ENCODE measurements at places on chromosomes 11 and 22.

DNA sequence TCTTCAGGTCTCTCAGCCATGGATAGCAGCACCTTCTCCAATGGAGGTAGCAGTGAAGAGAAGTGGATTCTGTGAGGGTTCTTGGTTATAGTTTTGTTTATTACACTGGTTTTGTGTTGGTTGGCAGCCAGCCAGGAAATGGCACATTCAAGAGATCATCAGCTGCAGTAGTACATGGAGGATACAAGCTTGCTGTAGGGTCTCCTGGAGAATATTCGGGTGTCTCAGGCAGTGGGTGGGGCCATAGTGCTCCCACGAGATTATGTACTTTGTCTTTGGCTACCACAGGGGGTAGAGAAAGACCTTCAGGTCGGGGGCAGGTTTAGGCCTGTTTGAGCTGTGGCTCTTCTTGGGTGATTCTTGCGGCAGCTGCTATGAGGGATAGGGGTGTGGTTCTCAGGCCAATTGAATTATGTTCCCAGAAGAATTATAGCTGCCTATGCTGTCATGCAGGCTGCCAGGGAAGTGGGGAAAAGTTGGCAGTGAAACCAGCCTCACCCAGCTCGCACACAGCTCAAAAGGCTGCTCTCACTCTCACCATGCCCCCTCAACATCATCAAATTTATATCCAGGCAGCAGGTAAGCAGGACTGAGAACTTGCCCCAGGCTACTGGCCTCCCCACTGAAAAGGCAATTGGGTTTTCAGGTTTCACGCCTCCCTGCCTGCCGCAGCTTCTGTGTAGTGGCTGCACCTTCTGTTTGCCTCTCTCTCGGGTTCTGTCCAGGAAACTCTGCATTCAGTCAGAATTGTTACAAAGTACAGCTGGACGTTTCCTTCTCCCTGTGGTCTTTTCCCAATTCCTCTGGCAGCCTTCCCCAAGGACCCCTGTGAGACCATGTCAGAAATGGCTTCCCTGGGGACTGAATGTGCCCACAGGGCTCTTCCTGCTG lies 435.5 kb downstream of the LUZP2 start:
- DNase-seq, result no peak

DNA sequence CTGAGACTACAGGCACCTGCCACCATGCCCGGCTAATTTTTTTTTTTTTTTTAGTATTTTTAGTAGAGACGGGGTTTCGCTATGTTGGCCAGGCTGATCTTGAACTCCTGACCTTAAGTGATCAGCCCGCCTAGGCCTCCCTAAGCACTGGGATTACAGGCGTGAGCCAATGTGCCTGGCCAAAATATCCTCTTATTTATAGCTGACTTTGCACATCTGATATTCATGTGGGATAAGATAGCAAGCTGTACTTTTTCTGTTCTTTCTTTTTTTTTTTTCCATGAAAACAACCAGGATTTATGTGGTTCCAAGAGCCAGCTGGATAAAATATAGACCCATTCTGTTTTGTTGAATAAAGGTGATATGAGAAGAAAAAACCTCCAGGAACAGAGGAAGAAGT lies 12.1 kb upstream of the XBP1 start:
- DNase-seq, result no peak

DNA sequence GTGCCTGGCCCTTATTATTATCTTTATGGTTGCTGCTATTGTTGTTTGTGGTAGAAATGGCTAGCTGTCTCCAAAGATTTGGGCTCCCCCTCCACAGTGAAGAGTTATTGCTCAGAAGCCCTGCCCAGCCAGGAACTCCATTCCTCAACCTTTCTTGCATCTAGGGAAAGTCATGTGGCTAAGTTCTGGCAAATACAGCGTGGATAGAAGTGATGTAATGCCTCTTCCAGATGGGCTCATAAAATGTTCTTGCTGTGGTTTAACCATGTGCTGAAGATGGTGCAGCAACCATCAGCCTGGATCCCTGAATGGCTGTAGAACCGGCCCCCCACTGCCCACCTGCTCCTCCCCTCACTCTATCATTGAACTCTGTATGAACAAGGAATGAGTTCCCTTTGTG lies 203.5 kb upstream of the E2F8 start:
- no peak for DNase-seq

- no peak for DNase-seq
These were observed 30.5 kb downstream of the CHKA start for GRCh38 chr11:68090706-68091105.

- no peak for DNase-seq
These were observed 1.2 kb upstream of the GTSE1 start for GRCh38 chr22:46295277-46295971.

DNA sequence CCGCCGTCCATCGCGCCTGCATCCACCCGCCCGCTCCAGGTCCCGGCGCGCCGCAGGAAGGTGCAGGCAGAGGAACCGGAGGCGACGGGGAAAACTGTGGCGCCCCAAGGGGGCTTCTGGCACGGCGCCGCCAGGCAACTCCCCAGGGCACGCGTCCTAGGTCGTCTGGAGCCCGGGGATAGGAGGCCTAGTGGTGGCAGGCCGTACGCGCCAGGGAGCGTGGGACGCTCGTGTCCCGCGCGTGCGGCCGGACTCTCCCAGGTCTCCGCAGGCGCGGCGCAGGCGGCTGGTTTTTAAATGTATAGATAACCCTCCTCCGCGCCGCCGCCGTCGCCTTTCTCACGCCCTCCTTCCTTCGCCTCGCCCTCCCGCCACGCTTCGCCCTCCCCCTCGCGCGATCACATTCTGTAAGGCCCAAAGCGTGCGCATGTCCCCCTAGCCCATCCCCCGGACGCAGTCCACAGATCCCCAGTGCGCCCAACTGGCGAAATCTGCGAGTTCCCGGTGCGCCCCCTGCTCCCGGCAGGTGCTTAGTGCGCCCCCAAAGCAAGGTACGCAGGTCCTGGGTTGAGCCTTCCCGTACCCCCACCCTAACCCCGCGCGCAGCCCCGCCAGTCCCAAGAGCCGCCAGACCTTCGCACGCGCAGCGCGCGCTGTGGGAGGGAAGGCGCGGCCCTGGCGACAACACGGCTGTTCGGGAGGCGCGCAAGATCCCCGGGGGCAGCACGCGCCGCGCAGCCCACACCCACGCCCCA lies at the start of gene ASCL2:
Gene ASCL2 (minus strand): TSS at position 267 of the 755 bp plus-strand sequence. CDS start 256 bp downstream, at position 11.
- DNase-seq, result no peak

GRCh38 chr11:79950741-79951140 lies 509.9 kb upstream of the TENM4 start:
- DNase-seq, result no peak

DNA sequence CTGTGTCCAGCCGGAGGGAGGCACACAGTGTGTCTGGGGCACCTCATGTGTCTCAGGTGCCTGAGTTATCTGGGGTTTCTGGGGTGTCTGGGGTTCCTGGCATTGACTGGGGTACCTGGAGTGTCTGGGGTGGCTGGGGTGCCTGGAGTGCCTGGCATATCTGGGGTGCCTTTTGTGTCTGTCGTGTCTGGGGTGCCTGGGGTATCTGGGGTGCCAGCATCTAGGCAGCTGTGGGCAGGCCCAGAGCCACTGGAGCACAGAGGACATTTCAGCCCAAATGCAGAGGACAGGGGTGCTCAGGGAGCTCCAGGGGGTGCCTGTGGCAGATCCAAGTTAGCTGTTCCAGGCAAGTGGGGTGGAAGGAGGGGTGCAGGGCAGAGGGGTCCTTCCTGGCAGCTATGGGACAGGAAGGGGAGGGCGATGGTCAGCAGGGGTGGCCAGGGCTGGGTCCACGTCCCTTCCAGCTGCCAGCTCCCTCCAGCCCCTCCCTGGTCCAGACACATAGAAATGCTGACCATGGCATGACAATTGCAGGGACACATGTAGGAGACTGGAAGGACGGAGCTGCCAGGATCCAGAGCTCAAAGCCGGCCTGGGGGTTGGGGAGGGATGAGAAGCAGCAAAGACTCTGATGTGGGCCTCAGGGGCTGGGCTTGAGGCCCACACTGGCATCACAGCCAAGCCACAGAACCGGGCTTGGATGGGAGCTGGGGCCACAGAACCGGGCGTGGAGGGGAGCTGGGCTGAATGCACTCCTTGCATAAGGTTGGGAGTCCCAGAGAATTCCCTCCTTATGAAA lies 133.0 kb downstream of the BRD1 start:
- DNase-seq, result no peak

DNA sequence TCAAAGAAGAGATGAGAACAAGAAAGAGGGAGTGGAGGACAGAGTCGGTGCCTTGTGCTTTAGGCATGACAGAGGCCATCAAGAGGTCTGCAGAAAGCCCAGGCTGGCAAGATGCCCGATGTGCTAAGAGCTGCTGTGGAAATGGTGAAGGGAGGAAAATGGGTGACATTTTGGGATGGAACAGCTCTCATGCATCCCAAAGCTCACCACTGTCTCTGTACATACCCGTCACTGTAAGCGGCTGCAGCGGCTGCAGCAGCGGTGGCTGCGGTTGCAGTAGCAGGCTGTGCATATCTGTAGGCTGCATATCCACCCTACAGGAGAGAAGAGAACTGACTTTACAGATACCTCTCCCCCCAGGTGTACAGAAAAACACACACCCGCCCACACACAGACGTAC lies 28.6 kb downstream of the APOL5 start:
- DNase-seq, result no peak

DNA sequence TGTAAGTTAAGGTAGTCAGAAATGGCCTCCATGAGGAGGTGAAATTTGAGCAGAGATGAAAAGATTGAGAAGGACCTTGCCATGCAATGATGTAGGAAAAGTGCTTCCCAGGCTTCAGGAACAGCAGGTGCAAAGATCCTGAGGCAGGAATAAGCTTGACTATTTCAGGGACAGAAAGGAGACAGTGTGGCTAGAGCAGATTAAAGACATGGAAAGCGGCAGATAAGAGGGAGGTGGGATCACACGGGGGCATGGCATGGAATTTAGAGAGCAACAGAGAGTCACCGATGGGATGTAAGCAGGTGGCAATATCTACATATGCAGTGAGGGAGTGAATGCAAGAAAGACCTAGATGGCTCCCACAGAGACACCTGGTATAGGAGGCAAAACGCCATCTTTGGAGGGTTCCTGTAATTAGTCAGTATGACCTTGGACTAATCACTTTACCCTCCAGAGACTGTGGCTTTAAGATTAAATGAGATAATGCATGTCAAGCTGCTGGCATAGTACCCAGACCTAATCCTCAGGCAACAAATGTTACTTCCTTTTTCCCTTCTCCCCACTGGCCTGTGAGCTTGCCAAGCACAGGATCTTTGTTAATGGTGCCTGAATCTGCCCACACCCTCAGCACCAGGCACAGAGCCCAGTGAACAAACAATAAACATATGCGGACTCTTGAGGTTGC lies 24.6 kb upstream of the ACER3 start:
- peak; percentile 21 for DNase-seq

DNA sequence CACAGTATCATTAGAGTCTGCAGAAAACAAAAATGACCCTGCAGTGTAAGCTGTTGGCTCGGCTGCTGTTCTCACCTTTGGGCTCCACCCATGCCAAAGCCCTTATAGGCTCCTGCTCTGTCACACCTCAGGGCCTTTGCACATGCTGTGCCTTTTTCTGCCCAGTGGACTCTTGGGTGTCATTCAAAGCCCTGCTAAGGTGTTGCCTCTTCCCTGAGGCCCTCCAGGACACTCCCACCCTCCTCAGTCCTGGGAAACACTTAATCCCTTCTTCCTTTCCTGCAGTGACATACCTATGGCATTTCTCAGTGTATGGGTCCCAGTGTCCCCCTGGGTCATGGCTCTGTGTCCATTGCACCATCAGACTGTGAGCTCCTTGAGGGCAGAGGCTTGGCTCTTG lies 29.1 kb upstream of the CACNG2 start:
- DNase-seq, result no peak

GRCh38 chr22:31199187-31199586 lies 12.9 kb upstream of the LIMK2 start:
- DNase-seq, result no peak

DNA sequence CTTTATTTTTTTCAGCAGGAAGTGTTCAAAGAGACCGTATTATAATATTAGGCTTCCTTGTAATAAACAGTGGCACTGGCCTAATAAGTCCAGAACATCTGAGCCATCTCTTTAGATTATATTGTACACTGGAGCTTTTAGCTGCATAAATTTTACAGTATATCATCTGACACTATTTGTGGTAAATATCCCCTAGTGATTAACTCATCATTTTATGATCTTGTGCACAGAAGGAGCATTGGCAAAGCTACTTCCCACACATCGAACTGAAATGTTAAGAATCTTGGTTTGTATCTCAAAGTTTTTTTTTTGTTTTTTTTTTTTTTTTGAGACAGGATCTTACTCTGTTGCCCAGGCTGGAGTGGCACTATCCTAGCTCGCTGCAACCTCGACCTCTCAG lies 162.7 kb downstream of the HIPK3 start:
- DNase-seq, result no peak

- DNase-seq, result no peak
These were observed 418 bp downstream of the ACO2 start for GRCh38 chr22:41469218-41469851.

- no peak for DNase-seq
These were observed 6.8 kb upstream of the CDKN1C start for GRCh38 chr11:2892215-2892966.

DNA sequence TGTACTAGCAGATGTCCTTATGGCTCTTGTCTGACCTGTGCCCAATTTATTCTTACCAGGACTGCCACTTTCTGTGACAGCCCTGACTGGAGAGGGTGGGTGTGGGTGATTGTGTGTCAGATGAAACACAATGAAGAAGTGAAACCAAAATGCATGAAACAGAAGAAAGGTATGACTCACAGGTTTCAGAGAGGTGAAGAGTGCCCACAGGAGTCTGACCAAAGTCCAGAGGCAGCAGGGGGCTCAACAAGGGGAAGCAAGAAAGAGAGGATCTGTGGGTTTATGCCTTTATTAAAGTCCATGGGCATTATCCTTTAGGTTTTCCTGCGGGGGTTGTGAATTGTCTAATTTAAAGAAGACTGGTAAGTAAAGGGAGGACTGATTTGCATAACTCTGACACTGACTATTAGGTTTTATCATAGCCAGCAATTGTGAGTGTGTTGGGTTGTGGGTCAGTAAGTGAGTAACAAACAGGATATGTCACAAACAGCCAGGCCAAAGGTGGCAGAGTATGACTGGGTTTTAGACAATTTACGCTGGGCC lies 3.9 kb upstream of the OR4C6 start:
- DNase-seq, result no peak

- DNase-seq, result no peak
These were observed 58.1 kb downstream of the LRP5 start for GRCh38 chr11:68370211-68371111.

DNA sequence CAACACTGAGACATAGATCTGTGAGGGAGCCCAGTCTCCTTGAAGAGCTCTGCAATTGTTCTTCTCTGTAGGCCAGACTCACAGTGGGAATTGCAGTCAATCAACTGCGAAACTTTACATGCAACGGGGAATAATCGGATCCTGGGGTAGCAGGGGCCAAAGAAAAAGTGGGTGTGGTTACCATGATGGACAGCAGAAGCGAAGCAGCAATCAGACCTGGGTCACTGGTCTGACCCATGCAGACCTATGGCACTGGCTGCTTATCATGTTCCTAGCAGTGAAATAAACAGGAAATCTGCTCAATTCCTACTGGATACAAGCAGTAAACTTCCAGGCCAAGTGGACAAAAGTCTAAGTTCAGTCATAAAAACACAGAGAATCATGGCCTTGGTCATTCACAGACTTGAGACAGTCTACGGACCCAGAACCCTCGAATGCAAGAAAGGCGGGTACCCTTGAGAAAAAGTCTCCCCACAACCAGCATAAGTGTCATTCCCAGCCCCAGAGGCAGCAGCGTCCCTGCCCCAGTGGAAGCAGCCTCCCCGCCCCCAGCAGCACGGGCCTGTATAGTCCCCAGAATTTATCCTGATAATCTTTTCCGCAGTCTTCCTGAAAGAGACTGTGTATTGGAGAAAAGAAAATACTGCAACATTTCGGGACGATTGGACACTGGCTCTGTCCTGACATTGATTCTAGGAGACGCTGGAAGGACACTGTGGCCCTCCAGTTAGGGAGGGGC lies 34.6 kb downstream of the ASCL2 start:
- no peak for DNase-seq

Data from D721Med (cell line).